ENCODE measurements at places on chromosomes 16 and 17. TPM values are rescaled to one million over a fixed set of nuclear protein-coding genes. Genes with fewer than 3 reads are reported as not detected.

DNA sequence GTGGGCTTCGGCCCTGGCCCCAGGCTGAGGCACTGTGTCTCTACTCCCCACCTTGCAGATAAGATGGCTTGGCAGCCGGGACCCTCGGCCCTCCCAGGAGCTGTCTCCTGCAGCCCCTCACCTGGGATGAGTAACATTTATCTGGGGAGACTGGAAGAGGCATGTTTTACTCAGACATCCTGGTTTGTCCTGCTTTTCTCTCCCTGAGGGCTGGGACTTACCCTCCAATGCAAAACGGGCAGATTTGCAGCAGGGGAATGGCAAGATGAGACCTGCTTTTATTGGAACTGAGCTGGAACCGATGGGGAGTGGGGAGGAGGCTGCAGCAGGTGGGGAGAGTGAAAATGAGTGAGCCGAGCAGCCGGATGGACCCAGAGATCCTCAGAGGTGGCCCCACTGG, 27.3 kb upstream of the UBE2G1 start:
- DNase-seq = no peak

GRCh38 chr17:35453171-35453570, 4.6 kb upstream of the SLFN13 start:
- DNase-seq = no peak

- no peak for DNase-seq
These were observed 59.7 kb downstream of the PDPK1 start for GRCh38 chr16:2597560-2597902.

The CUEDC1 gene
- 47.7 TPM for total RNA-seq

The PERCC1 gene
- not detected for total RNA-seq

The MT4 gene
- total RNA-seq = not detected

All from heart right ventricle (tissue), 16 donors.